Naive thymus-derived CD4-positive, alpha-beta T cell (primary cell): ENCODE measurements at places on chromosomes 5 and 9. TPM values are rescaled to one million over a fixed set of nuclear protein-coding genes. Genes with fewer than 3 reads are reported as not detected.

DNA sequence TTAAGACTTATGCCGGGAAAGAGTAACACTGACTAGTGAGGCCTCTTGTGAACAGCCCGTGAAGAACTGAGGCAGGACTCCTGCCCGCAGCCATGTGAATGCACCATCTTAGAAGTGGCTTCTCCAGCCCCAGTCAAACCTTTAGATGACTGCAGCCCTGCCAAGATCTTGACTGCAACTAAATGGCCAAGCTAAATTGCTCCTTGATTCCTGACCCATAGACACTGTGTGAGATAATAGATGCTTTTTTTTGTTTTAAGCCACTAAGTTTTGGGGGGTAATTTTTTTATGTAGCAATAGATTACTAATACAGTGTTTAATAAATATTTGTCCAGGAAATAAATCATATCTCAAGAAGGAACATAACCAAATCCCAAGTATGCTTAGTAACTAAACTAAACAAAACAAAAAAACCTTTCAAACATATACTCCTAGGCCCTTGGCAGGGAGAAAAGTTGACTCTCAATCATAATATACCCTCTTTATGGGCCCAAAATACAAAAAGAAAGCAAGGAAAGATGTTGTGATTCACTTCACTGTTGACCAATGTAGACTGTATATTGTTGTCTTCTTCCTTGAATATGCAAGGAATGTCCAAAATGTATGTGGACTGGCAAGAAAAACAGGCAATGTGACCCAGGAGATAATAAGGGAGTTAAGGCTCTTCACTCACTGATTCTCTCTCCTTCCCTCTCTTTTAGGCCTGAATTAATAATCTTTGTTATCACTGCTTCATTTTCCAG, 79.7 kb upstream of the ZNF366 start:
- no peak for DNase-seq

GRCh38 chr9:22240619-22241018, 206.0 kb upstream of the DMRTA1 start:
- no peak for DNase-seq

GRCh38 chr5:117473165-117473564, 898.5 kb upstream of the SEMA6A start:
- no peak for DNase-seq

DNA sequence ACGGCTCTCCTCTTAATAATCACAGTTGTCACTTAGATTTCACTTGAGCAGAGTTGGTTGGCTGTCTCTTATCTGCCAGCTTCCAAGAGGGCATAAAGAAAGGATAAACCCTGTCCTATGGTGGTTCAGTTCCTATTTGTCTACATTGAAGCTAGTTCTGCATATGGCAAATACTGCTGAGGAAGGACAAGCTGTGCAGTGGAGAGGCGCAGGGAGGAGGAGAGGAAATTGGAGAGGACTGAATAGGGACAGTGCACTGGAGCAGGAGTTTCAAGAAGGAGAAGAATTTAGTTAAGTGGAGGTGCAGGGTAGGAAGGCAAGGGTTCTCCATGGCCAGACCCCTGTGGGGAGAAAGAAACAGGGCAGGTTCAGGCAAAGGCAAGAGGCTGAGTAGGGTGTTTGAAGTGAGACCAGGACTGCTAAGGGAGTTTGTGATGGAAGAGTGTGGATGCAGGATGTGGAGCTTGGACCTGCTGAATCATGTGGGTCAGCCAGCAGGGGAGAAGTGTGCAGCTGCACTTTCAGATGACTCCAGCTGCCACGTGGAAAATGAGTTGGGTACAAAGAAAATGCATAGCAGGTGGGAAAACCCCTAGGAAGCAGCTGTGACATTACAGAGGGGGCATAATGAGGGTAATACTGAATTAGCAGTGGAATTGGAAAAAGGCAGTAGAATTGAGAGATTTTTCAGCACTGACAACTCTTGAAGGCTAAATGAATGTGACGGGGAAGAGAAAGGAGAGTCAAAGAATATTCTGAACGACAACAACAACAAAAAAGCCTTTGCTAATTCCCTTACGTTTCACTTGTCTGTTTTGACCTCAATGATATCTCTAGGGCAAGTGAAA, 66.8 kb downstream of the MAMDC2 start:
- no peak for DNase-seq

DNA sequence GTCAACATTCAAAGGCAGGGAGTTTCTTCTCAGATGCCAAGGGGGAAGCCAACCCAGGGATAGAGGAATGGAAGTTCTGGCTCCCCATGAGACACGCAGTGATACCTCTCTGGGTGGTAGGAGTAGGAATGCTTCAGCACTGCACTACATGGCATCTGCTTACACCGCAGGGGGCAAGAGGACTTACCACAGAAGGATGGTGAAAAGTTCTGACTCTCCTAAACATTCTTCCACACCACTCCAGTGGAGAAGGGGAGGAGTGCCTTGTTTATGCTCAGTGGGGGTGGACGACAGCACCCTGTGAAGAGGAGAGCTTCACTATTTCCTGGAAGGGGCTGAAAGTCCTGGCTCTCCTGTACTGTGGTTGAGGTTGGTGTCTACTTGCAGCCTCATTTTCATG, 1011.3 kb upstream of the WWC1 start:
- no peak for DNase-seq

- DNase-seq = no peak
Observed at GRCh38 chr5:113680534-113680933, 167.0 kb downstream of the YTHDC2 start.

DNA sequence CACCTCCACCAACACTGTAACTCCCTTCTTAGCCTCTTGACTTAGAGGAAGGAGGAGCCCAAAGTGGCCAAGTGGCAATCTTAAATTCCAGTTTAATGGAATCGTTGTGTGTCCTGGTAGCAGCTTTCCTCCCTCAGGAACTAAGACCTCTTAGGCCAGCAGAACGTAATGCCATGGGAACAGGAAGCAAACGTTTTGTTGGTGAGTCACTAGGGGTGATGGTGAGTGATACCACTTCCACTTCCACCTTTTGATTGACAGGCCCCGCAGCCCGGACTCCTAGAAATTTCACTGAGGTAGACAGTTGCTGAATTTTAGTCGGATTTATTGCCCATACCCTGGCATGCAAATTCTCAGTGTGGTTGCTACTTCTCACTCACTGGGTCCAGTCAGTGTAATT, 94.2 kb upstream of the FBN2 start:
- DNase-seq = no peak

DNA sequence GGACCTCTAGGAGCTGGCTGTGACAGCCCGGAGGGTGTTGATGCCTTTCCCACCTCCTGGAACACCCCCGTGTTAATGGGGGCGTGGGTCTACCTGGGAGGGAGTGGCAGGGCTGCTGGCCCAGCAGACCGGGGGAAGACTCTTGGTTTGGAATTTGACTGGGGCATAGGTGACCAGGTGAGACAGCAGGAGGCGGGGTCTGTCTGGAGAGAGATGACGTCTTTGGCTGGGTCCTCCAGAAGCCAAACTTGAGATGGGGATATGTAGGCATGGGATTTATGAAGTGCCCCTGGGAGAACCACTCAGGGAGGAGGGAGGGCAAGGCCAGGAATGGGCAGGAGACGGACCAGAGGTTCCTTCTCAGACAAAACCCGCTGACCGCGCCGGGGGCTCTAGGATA, 42.6 kb downstream of the NEK6 start:
- DNase-seq = no peak

GRCh38 chr5:89722538-89722937, 687.0 kb downstream of the CETN3 start:
- no peak for DNase-seq

DNA sequence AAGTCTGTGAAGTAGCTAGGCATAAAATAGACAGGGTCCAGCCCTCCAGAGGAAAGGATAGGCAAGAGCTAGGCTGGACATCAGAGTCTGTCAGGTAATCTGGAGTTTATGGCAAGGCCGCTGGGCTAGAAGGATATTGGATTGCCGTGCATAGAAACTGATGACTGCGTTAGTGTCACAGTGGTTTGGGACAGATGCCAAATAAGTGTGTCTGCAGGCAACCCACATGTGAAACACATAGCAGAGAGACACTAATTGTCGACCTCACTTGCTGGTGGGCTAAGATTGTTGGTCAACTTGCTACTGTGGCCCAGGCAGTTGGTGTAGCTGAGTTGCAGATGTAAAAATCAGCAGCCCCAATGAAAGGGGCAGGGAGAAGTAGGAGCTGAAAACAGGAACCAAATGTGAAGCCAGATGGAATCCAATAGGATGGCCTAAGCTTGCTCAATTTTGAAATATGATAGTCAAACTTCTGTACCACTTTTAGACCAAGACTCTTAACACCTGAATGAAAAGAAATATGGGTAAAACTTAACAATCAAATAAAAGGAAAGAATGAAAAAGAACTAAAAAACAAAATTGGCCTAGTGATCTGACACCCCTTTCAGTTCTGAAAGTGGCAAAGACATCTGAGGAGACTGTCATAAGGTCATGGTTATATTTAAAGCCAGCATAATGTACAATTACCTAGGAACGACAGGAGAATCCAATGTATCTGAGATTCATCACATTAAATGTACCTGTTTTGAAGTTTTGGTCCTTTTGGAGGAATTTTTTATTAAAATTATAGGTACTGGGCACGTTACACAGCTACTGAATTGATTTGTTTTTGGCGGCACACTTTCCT, 243.3 kb upstream of the ACTBL2 start:
- no peak for DNase-seq

- DNase-seq = peak; percentile 31
Observed at GRCh38 chr5:36150676-36151433, 832 bp downstream of the LMBRD2 start.

DNA sequence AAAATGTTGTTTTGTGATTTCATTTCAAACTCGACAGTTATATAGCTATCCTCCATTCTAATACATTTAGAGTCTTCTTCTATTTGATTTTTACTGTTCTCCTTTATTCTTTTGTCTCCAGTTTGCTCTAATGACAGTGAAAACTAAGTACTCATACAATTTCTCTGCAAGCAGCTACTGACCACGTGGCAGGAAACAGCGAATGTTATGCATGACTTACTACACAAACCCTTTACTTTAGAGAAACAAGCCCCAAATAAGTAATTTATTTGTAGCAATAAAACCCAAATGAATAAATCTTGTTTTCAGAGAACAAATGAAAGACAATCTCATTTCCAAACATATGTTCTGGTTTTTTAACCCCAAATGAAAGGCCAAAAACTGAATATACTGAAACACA, 41.9 kb downstream of the CDH6 start:
- no peak for DNase-seq

- no peak for DNase-seq
Observed at GRCh38 chr9:124779368-124780059, 2.6 kb downstream of the OLFML2A start.

- DNase-seq = no peak
Observed at GRCh38 chr5:14177634-14178033, 34.5 kb downstream of the TRIO start.

- DNase-seq = no peak
Observed at GRCh38 chr5:59095480-59095879, 512.6 kb downstream of the RAB3C start.

The NR6A1 gene
- total RNA-seq = not detected

The KLHL3 gene
- 17.8 TPM for total RNA-seq

The GFRA3 gene
- not detected in 2 replicates for total RNA-seq

The ADAMTS16 gene
- not detected for total RNA-seq

The C5orf24 gene
- 31.2 TPM for total RNA-seq

The FOXD4L5 gene
- not detected for total RNA-seq
